ENCODE measurements at places on chromosomes 6 and 20. TPM values are rescaled to one million over a fixed set of nuclear protein-coding genes. Genes with fewer than 3 reads are reported as not detected.

Gene CTAGE9
- total RNA-seq = not detected

Gene POU3F2
- not detected for total RNA-seq

Gene RFX6
- total RNA-seq = not detected

Gene ZDHHC14
- 3.0 TPM for total RNA-seq

Gene SLC22A3
- total RNA-seq = not detected

GRCh38 chr20:9103955-9104354 is 35.1 kb downstream of the PLCB4 start:
- DNase-seq = no peak

GRCh38 chr6:111076024-111076695 is 11.1 kb upstream of the SLC16A10 start:
- no peak for DNase-seq

GRCh38 chr6:15437090-15437635 is 191.3 kb downstream of the JARID2 start:
- DNase-seq = no peak

- DNase-seq = no peak
Measured at GRCh38 chr20:23879811-23880374, 345 bp upstream of the CST5 start.

GRCh38 chr20:46112430-46113112 is 5.5 kb upstream of the CD40 start:
- no peak for DNase-seq

GRCh38 chr6:104050455-104050854 is 809.3 kb downstream of the HACE1 start:
- DNase-seq = no peak

DNA sequence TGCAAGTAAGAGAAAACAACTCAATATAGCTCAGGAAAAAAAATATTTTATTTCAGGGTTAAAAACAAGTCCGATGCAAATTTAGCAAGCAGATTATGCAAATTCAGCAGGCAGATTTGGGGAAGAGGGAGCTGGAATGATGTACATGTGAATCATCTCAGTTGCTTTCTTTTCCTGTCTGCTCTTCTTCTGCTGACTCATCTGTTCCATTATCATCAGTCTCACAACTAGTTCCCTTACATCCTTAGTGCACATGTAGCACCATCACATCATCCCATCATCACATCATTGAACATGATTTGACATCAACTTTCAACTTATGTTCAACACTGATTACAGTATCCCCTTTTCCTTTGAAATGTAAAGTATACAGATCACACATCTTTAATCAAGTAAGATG is 11.5 kb upstream of the DEFB113 start:
- no peak for DNase-seq

- DNase-seq = no peak
Measured at GRCh38 chr6:33742092-33742491, 4.6 kb downstream of the IP6K3 start.

GRCh38 chr6:137277971-137278637 is 58.9 kb upstream of the IFNGR1 start:
- DNase-seq = no peak
